ENCODE measurements at places on chromosomes 4 and X. TPM values are rescaled to one million over a fixed set of nuclear protein-coding genes. Genes with fewer than 3 reads are reported as not detected.

- DNase-seq, result no peak
Observed at GRCh38 chr4:38951598-38951997, 80.6 kb downstream of the TMEM156 start.

GRCh38 chr4:184729946-184730345, 4.0 kb downstream of the CENPU start:
- DNase-seq, result no peak

DNA sequence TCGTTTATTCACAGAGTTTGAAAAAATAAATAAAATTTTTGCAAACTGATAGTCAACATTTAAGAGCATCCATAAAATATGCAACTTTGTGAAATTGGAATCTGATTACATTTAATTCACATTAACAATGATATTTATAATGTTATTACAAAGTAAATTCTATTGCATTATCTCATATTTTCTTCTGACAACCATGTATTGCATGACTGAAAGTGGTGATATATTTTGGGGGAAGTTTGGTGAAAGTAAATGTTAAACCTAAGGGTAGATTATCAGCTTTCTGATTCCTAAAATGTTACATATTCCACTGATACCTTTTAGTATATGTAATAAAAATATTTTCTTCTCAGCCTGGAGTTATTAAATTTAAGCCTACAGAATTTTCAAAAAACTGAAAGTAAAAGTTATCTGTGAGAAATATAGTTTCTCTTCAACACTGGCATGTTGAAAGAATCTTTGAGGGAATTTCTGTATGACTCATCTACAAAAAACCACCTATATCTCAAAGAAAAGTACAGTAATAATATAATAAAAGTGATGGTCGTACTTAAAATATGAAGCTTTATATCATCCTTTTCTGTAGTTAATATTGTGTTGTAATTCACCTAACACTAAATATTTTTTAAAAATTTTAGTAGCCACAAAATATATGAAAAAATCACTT, 1179.6 kb upstream of the PCDH7 start:
- no peak for DNase-seq

DNA sequence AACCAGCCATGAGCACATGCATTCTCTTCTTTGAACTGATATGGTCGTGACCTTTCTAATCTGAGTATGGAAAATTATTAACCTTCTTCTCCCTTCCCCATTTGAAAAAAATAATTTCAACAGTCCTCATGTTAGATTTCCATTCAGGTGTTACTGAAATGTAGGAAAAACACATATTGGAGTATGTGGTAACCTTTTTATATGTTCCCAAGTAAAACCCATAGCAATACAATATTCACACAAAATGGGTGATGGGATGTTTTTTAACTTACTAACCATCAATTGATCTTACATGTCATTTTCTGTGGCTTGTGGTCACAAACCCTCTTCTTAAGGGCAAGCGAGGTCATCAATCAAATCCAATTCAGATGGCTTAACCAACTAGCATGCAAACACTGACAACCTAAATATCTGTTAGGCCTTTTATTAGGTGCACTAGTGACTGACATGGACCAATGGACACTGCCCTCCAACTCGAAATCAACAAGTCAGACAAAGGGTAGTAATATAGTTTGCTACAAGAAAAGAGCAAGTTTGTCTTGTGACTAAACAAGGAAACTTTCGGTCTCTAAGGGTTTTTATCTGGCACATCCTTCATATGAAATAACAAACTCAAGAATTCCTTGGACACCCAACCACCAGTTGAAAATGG, 74.3 kb downstream of the CAMK2D start:
- no peak for DNase-seq

DNA sequence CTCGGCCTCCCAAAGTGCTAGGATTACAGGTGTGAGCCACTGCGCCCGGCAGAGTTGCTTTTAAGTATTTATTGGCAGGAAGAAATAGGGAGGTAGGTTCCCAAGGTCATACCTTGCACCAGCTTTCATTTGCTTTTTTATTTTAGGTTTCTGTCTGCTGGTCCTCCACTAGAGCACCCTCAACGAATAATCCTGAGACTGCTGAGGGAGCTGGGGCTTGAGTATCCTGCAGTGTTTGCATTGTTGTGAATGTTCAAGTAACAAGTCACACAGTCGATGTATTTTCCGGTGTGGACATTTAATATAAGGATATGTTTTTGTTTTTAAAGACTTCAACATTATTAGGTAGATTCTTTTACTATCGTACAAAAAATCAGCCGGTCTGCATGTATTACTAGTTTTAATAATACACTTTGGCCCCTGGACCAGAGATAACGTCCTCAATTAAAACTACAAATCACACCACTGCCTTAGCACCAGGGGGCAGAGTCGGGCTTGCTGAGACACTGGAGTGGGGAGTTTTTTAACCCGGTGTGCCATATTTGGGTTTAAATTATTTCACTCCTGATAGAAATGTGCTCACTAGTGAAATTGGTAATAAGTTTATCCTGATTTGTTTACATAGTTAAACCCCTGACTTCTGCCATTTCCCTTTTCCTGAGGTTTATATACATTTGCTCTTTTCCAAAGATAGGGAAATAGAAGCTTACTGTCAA, 11.6 kb downstream of the SMIM20 start:
- peak; percentile 56 for DNase-seq

DNA sequence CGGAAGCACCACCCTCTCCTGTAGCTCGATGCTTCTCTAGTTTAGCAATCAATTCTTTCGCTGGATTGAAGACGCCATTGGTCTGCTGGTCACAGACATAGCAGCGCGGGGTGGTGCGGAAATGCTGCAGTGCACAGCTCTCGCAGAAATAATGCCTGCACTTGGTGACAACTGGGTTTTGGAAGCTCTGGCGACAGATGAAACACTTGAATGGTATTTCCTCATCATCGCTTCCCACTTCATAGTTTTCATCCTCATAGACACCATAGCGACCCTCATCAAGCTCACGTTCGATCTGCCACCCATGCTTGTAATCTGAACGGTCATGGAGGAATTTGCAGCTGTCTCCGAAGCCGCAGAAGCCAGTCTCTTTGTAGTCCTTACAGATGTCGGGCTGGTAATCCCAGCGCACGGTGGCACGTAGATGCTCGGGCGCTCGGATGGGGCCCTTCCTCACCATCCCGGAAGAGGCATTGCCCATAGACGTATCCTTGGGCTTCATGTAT, 854 bp downstream of the RNF113A start:
- DNase-seq, result peak; percentile 49

DNA sequence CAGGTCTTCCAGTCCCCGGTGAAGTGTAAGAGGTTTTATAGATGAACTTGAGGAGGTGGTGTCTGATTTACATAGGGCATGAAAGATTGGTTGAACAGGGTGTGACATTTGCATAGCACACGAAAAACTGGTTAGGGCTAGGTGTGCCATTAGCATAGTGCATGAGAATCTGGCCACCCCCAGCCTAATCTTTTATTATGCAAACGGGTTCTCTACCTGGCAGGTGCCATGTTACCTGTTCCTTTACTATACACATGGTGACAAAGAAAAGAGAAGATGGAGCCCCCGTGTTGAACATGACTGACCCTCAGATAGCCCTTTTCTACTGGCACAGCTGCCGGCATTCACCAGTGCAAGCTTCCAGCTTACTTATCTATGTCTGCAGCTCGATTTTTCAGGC, 71.0 kb downstream of the UCHL1 start:
- no peak for DNase-seq

The ETFDH gene
- total RNA-seq, result 30.8 TPM

The TRPC3 gene
- total RNA-seq, result 1.6 TPM

The UGT2B11 gene
- total RNA-seq, result not detected

The SPANXB1 gene
- total RNA-seq, result not detected
